ENCODE measurements at places on chromosomes 11 and 22. TPM values are rescaled to one million over a fixed set of nuclear protein-coding genes. Genes with fewer than 3 reads are reported as not detected.

DNA sequence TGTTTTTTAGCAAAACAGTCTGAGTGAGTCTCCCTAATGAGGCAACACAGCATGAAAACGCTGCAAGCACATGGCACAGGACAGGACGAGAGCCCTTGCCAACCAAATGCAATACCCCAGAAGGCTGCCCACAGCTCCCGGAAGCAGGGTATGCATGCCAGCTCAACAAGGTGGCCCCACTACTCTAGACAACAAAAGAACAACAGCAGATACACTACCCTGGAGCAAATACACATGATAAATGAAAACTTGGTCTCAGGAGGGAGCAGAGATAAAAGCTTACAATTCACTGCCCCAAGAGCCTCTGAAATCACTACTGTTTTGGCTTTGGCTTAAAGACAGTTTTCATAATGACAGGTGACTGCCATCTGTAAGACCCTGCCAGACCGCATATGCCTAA lies 785.4 kb upstream of the API5 start:
- no peak for DNase-seq

DNA sequence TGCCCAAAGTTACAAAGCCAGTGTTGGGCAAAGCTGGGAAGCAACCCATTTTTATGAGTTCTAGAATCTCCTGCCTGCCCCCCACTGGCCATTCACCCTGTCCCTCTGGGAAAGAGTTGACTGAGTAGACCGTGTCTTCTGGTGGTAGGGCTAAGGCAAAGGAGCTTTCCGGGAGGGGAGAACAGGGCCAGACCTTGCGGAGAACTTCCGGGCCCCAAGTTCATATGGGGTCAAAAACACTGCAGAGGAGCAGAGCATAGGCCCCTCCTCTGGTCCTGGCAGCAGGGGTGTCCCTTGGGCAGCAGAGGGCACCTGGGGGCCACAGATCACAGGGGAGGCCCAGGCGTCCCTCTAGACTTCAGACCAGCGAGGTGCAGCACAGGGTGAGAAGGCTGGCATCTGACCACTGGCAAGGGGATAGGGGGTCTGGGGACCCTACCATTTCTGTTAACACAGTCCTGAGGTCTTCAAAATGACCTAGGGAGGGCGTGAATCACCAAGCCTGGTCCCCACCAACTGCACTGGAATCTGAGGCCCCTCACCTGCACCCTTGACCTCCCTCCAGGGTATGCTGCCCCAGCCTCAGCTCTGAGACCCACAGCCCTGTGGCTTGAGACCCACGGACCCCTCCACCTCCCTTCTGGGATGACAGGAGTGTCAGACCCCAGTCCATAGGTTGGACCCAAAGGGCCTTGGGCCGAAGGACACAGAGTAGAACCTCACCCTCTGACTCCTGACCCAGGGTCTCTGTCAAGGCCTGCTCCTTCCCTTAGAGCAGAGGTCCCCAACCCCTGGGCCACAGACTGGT lies 1.3 kb upstream of the ARAP1 start:
- no peak for DNase-seq

GRCh38 chr11:88175569-88176075 lies 379 bp upstream of the RAB38 start:
- DNase-seq, result no peak

The BEST1 gene
- total RNA-seq, result 0.13 TPM

The YAP1 gene
- 109 TPM for total RNA-seq

The SHANK2 gene
- total RNA-seq, result 1.6 TPM

Measured in dermis microvascular lymphatic vessel endothelial cell (primary cell).